ENCODE measurements at places on chromosomes 3 and 15. TPM values are rescaled to one million over a fixed set of nuclear protein-coding genes. Genes with fewer than 3 reads are reported as not detected.

- DNase-seq = no peak
Observed at GRCh38 chr15:62636823-62637573, 405.5 kb upstream of the TPM1 start.

The SPINK8 gene
- total RNA-seq = not detected

DNA sequence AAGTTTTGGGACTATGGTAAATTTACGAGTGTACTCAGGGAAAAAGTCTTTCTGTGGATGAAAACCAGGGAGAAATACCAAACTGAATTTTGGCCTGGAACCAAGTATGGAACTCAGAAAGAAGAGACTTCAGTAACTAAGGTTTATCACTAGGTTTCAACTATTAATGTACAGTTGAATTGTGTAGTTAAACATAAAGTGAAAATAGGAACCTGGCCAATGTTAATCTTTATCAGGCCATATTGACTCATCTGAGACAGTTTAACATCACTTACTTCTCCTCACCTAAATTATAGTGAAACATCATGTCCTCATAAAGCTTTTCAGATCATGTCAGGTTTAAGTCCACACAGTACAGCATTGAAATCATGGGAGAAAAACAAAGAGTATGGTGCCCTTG is 197.7 kb downstream of the LSAMP start:
- no peak for DNase-seq

DNA sequence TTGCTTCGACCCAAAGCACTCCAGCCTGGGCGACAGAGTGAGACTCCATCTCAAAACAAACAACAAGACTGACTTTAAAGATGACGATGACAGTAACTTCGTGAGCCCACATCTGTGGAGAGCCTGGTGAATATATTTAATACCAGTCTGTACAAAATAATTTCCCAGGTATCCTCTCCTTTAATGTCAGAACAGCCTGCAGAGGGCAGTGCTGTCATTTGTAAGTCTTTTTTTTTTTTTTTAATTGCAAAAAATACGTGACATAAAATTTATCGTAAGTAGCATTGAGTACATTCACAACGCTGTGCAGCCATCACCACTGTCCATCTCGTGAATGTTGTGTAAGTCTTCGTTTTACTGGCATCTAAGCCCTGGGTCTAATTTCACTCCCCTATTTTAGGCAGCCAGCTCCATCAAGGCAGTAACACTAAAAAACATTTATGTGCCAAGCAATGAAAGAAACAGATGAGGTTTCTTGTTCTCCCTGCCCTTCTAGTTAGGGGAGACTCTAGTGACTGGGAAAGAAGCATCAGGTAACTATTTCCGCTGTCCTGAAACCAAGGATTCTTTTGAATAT is 1.4 kb downstream of the HTD2 start:
- peak; percentile 73 for DNase-seq
